ENCODE measurements at places on chromosomes 6 and 20.

GRCh38 chr6:108578595-108579327 is 18.0 kb downstream of the FOXO3 start:
- no peak for DNase-seq

- DNase-seq: no peak
Measured at GRCh38 chr6:170537329-170537728, 15.8 kb downstream of the PSMB1 start.

- no peak for DNase-seq
Measured at GRCh38 chr6:14193524-14193923, 76.0 kb downstream of the CD83 start.

- no peak for DNase-seq
Measured at GRCh38 chr6:92130944-92131343, 1288.4 kb downstream of the EPHA7 start.

- DNase-seq: no peak
Measured at GRCh38 chr6:30554962-30555815, 1.1 kb downstream of the GNL1 start.
